Amygdala (tissue), 56 donors: ENCODE measurements at places on chromosomes 5 and 9.

DNA sequence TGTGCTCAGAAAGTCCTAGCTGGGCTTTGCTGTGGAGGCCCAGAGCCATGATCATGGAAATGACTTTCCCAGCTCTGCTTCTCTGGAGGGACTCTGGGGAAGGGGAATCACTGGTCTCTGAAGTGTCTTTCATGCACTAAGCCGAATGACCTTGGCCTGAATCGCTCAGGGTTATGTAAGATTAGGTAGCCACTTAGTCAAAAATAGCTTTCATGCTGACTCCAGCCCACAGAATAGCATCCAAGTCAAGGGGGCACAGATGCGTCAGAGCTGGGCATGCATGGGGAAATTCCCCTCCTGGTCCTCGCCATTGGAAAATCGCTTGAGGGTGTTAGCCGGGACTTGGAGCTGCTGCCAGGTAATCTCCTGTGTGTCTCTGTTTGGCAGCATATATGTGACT lies 36.1 kb upstream of the PPARGC1B start:
- no peak for DNase-seq

GRCh38 chr5:145598983-145599382 lies 236.2 kb downstream of the PRELID2 start:
- DNase-seq, result no peak

GRCh38 chr9:86041311-86041741 lies 58.0 kb downstream of the GOLM1 start:
- no peak for DNase-seq

DNA sequence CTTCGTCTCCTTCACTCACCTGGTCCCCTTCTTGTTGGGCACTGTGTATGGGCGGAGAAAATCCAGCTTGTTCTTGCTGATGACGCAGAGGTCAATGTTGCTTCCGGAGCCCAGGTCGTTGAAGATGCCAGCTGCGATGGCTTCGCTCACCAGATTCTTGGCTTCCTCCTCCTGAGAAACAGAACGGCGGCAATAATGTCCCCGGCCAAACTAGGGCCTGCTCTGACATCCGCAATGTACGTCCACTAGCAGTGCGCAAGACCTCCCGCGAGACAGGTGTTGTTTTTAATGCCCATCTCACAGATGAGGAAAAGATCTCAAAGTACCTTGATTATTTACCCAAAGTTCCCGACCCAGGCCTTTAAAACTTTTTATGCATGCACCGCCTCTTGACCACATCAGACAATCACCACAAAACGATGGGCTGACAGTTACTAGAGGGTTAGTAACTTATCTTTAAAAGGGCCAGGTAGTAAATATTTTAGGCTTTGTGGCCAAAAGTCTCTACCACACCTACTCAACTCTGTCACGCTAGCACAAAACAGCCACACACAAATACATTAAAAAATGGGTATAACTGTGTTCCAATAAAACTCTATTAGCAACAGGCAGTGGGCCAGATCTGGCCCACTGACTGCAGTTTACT lies 58.4 kb downstream of the PSMB7 start:
- no peak for DNase-seq

GRCh38 chr9:87963770-87964169 lies 10.6 kb downstream of the CDK20 start:
- DNase-seq, result no peak

GRCh38 chr5:81859624-81860023 lies 108.7 kb upstream of the SSBP2 start:
- no peak for DNase-seq

GRCh38 chr5:179377421-179378115 lies 32.3 kb upstream of the ADAMTS2 start:
- DNase-seq, result no peak

- no peak for DNase-seq
Measured at GRCh38 chr5:26666371-26666770, 372.0 kb downstream of the CDH9 start.

- DNase-seq, result no peak
Measured at GRCh38 chr9:27154908-27155307, 45.9 kb downstream of the TEK start.

- no peak for DNase-seq
Measured at GRCh38 chr5:134918861-134919260, 13.9 kb downstream of the PCBD2 start.

DNA sequence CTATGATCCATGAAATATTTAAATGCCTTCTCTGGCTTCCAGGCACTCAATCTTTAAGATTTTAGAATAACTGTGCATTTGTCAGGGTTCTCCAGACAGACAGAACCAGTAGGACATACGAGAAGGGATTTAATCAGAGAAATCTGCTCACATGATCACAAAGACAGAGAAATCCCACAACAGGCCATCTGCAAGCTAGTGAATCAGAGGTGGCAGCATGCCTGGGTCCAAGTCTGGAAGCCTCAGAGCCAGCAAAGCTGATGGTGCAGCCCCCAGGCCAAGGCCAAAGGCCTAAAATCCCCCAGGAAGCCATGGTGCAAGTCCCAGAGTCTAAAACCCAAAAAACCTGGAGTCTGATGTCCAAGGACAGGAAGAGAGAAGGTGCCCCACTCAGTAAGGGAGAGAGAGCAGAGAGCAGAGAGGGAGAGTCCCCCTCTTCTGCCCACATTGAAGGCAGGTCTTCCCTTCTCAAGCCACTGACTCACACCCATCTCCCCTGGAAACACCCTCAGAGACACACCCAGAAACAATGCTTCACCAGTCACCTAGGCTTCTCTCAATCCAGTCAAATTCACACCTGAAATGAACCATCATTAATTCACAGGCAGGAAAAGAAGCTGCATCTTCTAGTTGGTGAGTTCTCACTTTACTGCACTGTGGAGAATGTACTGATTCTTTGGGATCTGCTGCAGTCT lies 48.7 kb downstream of the CAMSAP1 start:
- DNase-seq, result peak; percentile 12

- DNase-seq, result no peak
Measured at GRCh38 chr5:120988491-120988890, 524.4 kb downstream of the PRR16 start.

GRCh38 chr5:43634621-43635020 lies 31.6 kb downstream of the NNT start:
- DNase-seq, result no peak

GRCh38 chr5:1668141-1668721 lies 131.4 kb downstream of the MRPL36 start:
- DNase-seq, result no peak

- no peak for DNase-seq
Measured at GRCh38 chr5:36382890-36383289, 81.2 kb upstream of the RANBP3L start.

- no peak for DNase-seq
Measured at GRCh38 chr5:74085782-74086181, 459.8 kb downstream of the ARHGEF28 start.

DNA sequence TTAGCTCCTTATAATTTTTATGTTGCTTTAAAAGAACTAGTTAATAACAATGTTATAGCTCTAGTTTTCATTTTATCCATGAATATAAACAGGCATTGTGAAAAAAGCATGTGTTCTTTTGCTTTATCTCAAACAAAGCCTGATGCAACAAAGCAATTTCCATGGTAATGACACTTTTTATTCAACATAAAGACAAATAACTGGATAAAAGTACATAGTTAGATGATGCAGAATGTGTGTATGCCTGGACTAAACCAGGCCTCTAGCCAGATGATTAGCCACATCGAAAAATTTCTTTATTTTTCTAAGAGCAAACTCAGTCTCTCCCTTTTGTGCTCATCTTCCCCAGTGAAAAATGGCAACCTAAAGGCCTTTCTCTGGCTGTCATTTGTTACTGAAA lies 125.6 kb upstream of the TARS1 start:
- DNase-seq, result no peak

DNA sequence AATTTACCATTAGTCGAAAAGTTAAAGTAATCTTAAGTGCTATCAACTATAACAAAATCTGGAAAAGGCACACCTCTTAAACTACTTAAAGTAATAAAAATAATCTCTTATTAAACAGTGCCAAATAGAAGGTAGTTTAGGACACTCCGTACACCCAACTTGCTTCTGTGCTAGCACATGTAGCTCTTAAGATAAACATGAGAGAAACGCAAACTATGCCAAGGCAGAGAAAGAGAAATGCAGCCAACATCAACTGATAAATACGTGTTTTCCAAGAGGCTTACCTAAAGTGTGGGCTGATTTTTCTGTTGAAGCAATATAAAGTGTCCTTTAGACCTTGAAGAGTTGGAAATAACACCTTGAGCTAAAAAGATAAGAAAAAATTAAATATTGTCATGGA lies 480.6 kb upstream of the DAB2 start:
- no peak for DNase-seq

DNA sequence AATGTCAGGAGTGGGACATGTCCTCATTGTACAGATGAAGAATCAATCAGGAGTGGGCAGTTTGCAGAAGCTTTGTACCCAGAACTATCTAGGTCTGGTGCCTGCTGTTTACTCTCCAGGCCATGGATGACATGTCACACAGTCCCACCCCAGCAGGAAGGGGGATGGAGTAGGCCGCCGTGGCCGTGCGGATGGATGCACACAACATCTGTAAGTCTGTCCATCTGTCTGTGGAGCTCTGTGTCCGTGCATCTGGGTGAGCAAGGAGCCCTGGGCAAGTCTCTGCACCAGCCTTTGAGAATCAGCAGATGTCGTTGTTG lies 311.5 kb upstream of the IRX4 start:
- no peak for DNase-seq

GRCh38 chr5:19565466-19565865 lies 422.5 kb downstream of the CDH18 start:
- DNase-seq, result no peak

GRCh38 chr9:134944351-134944802 lies 26.7 kb upstream of the FCN1 start:
- DNase-seq, result no peak

GRCh38 chr5:137589185-137589584 lies 90.1 kb upstream of the SPOCK1 start:
- DNase-seq, result no peak

DNA sequence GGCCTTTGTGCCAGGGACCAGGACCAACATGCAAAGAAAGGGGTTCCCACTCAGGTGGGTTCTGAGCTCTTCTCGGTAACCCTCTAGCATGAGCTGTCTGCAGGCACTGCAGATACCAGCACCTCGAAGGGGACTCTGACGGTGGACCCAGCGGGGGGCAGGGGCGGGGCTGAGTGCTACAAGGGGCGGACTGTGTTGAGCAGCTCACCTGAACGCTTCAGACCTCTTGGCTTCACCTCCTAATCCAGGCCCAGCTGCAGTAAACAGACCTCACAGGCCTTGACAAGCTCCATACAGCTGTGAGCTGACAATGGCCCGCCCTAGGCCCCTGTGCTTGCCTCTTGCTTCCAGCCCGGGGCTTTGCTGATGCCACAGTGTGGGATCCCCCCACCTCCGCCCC lies 48.4 kb downstream of the C9orf50 start:
- DNase-seq, result no peak

- no peak for DNase-seq
Measured at GRCh38 chr9:77544546-77544945, 103.6 kb downstream of the GNA14 start.

DNA sequence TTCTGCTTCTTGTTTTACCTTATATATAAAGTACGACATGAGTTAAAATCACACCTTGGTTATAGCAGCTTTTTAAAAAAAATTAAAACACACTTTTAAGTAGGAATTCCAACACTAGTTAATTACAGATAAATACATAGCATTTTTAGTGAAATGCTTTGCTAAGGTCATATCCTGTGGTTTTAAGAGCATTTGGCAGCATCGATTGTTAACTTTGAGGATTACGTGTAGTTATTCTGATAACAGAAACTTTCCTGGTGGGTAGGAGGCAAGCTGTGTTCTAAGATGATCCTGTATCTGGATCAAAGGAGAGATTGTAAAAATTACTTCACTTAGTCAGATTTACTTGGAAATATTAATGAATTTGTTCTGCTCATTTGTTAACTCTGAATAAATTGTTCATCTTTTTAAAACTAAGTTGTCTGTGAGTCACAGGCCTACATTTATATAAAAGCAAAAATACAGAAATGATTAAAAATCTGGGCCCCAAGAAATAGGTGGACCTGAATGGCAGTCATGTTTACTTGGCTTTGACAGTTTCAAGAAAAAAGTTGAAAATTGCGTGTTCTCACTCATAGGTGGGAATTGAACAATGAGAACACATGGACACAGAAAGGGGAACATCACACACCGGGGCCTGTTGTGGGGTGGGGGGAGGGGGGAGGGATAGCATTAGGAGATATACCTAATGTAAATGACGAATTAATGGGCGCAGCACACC lies 58.3 kb downstream of the TRIO start:
- DNase-seq, result no peak

- no peak for DNase-seq
Measured at GRCh38 chr5:125668884-125669283, 754.3 kb upstream of the GRAMD2B start.

GRCh38 chr5:61416420-61416819 lies 84.4 kb downstream of the ZSWIM6 start:
- no peak for DNase-seq

DNA sequence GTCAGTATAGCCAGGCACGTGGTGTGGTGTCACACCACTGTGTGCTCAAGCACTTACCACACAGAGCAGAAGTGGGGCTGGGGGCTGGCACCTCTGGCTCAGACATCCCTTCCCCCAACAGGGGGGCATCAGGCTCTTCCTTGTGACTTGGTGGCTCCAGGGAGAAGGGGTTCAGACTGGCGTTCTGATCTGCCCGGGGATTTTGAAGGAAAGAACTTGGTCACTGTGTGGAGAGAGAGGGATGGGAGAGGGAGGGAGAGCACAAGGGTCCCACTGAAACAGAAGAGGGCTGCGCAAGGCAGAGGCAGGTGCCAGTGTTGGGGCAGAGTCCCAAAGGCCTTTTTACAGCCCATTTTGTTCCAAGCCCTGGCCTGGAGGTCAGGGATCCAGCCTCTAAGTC lies 109.7 kb upstream of the ALDH1B1 start:
- DNase-seq, result no peak

- DNase-seq, result no peak
Measured at GRCh38 chr9:69831611-69832010, 11.0 kb downstream of the CFAP95 start.
